ENCODE measurements at places on chromosomes 3 and 15. TPM values are rescaled to one million over a fixed set of nuclear protein-coding genes. Genes with fewer than 3 reads are reported as not detected.

DNA sequence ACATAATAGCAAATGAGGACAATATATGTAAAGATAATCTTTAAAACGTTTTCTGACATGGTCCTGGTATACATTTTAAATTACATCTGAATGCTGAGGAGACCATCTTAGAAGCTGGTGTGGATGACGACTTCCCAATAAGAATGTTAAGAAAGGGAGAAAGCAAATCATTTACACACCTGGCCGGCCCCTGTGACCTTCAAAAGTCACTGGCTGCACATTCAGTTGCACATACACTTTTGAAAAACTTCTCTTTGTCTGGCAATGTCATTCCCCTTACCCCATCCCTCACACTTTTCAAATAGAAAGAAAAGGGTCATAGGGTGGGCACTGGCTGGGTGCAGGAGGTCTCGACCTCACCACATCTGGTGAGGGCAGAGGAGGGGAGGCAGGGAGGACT, 391.0 kb downstream of the MECOM start:
- no peak overlapping the region for H3K27ac ChIP-seq
- no peaks in the 10 kb centered on the region for H3K36me3 ChIP-seq
- H3K4me1 ChIP-seq = no peaks in the 10 kb centered on the region
- no peaks in the 10 kb centered on the region for H3K27me3 ChIP-seq

GRCh38 chr3:45498532-45498931, 96.0 kb upstream of the LIMD1 start:
- H3K27ac ChIP-seq = no peak overlapping the region
- DNase-seq = no peak
- H3K4me1 ChIP-seq = no peaks in the 10 kb centered on the region
- H3K36me3 ChIP-seq = peaks cover 76% of the 10 kb centered on the region
- no peaks in the 10 kb centered on the region for H3K27me3 ChIP-seq
- no peak overlapping the region for H3K4me3 ChIP-seq

The HDAC11 gene
- 3.5 TPM for polyA plus RNA-seq

- H3K4me1 ChIP-seq = peaks cover 10% of the 10 kb centered on the region
- H3K4me3 ChIP-seq = no peak overlapping the region
- peaks cover 8% of the 10 kb centered on the region for H3K27me3 ChIP-seq
- DNase-seq = no peak
These were observed 3.6 kb upstream of the PRRT3 start for GRCh38 chr3:9955611-9956352.

DNA sequence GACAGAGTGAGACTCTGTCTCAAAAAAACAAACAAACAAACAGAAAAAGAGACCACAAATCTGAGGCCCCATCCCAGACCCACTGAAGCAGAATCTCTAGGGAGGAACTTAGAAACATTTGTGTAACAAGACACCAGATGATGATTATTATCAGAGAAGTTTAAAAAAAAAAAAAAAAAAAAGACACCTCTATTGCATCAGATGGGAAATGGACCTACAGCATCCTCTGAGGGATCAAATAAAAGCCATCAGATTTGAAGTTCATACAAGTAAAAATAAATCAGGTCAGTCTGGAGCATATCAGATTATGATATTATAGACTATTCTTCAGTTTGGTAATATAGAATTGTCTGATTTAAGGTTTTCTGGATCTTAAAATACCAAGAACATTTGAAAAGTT, 21.9 kb upstream of the LIPC start:
- no peak for DNase-seq
- no peaks in the 10 kb centered on the region for H3K36me3 ChIP-seq
- no peak overlapping the region for H3K4me3 ChIP-seq
- no peaks in the 10 kb centered on the region for H3K4me1 ChIP-seq

The NANOGP8 gene
- not detected for polyA plus RNA-seq

DNA sequence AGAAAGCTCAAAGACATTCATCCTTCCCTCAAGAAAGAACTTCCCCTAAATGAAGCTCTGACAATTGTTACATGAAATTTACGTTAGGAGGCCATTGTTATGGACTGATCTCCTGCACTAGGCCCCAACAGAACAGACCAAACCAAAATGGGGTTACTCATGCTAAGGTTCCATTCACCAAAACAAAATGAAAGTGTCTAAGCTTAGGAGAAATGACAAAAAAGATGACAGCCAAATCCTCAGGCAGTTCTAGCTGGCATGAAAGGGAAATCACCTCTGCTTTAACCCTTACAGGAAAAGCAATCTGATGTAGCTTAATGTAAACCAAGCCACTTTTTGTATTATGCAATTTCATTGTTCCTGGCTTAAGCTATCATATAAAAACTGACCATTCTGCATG, 271.2 kb downstream of the MAGI1 start:
- H3K27me3 ChIP-seq = no peaks in the 10 kb centered on the region
- no peak overlapping the region for H3K4me3 ChIP-seq
- DNase-seq = no peak
- no peaks in the 10 kb centered on the region for H3K4me1 ChIP-seq
- H3K36me3 ChIP-seq = no peaks in the 10 kb centered on the region

All from CD14-positive monocyte (primary cell).